CD4-positive, alpha-beta T cell (primary cell): ENCODE measurements at places on chromosomes 11 and 22.

DNA sequence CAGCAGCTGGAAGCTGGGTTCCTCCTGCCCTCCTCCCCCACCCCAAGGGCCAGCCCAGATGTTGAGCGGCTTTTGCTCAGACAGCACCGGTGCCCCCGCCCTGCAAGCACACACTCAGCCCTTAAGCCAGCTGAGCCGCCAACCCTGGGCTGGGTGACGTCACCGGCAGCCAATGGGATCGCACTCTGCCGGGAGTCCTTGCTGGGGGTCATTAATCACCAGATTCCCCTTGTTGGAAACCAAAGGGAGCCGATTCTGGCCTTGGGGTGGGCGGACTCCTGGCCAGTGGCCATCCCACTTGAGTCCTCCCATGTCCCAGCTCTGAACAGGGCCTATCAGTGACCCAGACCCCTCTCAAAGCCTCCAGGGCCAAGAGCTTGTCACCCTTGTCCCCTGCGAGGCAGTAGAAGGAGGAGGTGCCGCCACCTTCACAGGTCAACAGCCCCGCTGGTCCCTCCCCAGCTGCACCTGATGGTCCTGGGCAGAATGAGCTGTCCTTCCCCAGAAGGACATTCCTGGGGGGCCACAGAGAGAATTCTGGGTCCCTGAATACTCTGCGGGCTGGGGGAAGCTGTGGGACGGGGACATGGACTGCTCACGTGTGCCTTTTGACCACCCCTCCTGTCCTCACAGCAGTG lies 7.4 kb downstream of the DUSP8 start:
- H3K36me3 ChIP-seq, result no peaks in the 10 kb centered on the region
- H3K27ac ChIP-seq, result no peak overlapping the region
- H3K4me1 ChIP-seq, result peaks cover 10% of the 10 kb centered on the region
- no peak overlapping the region for H3K4me3 ChIP-seq

GRCh38 chr11:111561791-111562325 lies 21.3 kb downstream of the LAYN start:
- DNase-seq, result no peak
- H3K4me3 ChIP-seq, result no peak overlapping the region
- no peaks in the 10 kb centered on the region for H3K27me3 ChIP-seq
- no peaks in the 10 kb centered on the region for H3K36me3 ChIP-seq

- peaks cover 51% of the 10 kb centered on the region for H3K27me3 ChIP-seq
- H3K36me3 ChIP-seq, result no peaks in the 10 kb centered on the region
- H3K4me3 ChIP-seq, result peak within 1 kb of the TSS; percentile 49
- DNase-seq, result peak; percentile 19
- H3K27ac ChIP-seq, result no peak within 1 kb of the TSS
These were observed at the start of gene FXYD6 for GRCh38 chr11:117876341-117877119. FXYD6 (minus strand) TSS chr11:117876658; CDS start chr11:117842776, 33,882 bp downstream.

DNA sequence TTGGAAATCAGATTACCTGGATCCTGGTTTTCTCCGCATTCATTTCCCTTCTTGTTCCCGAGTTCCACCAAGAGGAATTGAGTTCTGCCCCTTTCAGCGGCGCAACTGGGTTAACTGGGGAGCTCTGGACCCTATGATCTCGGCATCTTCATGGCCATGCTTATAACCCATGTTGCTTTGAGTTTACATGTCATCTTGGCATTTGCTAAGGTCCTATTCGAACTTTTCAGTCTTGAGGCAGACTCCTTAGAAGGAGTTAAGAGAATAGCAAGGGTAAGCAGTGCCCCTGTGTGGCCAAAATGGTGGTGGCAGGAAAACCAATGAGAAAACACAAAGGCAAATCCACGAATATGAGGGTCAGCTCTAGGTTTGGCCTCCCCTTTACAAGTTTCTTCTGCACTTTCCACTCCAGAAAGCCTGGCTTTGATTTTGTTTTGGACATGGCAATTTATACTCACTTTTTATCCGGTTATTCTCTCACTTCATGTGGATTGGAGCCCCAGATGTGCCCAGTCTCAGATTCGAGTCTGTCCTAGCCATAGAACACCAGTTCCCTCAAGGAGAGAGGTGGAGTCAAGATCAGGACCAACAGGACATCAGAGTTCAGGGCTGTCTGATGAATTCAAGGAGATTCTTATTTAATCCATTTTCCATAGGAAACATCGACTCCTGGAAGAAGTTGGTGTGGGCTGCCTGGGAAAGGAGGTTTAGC lies 55.3 kb upstream of the FBXO3 start:
- DNase-seq, result peak; percentile 52
- H3K27me3 ChIP-seq, result peaks cover 54% of the 10 kb centered on the region

GRCh38 chr11:114202011-114202609 lies 94.1 kb upstream of the NNMT start:
- H3K4me3 ChIP-seq, result no peak overlapping the region
- DNase-seq, result no peak
- H3K36me3 ChIP-seq, result no peaks in the 10 kb centered on the region
- no peak overlapping the region for H3K27ac ChIP-seq

GRCh38 chr11:110314366-110315095 lies 18.1 kb upstream of the RDX start:
- H3K4me1 ChIP-seq, result no peaks in the 10 kb centered on the region
- no peak overlapping the region for H3K4me3 ChIP-seq
- no peak for DNase-seq
- H3K27me3 ChIP-seq, result no peaks in the 10 kb centered on the region
- H3K27ac ChIP-seq, result no peak overlapping the region

DNA sequence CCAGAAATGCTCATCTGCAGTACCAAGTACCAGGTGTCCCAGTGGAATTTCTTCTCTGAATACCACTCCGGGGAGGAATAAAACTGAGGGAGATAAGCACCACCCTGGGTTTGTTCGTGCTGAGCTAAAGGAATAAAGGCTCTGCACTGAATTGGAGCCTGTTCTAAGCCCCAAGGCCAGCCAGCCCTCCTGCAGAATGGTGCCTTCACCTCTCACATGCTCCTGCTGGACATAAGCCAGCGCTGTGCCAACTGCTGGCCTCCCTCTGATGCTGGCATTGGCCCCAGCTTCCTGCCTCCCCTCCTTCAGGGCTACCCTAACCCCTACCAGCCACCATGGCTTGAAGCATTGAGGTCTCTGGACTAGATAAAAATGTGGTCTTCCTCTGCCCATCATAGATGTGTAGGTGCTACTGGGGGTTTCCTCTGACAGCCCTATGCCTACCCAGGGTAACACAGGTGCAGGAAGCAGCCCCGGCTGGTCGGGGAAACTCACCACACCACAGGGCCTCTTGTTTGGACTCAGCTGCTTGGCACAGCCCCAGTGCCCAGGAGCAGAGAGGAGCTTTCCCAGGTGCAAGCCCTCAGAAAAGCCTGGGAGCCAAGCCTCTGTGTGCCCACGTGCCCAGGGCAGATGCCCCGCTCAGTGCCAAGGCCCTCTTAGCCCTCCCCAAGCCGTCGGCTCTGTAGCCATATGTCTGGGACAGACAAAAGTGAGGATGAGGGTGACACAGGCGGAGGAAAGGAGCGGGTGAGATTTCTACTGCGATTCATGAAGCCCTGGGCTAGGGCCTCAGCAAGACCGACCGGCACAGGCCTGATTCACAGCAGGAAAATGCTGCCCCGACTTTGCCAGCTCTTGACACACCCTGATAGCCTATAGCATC lies 34.1 kb upstream of the JAM3 start:
- no peaks in the 10 kb centered on the region for H3K27me3 ChIP-seq
- peaks cover 51% of the 10 kb centered on the region for H3K4me1 ChIP-seq
- H3K4me3 ChIP-seq, result no peak overlapping the region
- no peaks in the 10 kb centered on the region for H3K36me3 ChIP-seq

DNA sequence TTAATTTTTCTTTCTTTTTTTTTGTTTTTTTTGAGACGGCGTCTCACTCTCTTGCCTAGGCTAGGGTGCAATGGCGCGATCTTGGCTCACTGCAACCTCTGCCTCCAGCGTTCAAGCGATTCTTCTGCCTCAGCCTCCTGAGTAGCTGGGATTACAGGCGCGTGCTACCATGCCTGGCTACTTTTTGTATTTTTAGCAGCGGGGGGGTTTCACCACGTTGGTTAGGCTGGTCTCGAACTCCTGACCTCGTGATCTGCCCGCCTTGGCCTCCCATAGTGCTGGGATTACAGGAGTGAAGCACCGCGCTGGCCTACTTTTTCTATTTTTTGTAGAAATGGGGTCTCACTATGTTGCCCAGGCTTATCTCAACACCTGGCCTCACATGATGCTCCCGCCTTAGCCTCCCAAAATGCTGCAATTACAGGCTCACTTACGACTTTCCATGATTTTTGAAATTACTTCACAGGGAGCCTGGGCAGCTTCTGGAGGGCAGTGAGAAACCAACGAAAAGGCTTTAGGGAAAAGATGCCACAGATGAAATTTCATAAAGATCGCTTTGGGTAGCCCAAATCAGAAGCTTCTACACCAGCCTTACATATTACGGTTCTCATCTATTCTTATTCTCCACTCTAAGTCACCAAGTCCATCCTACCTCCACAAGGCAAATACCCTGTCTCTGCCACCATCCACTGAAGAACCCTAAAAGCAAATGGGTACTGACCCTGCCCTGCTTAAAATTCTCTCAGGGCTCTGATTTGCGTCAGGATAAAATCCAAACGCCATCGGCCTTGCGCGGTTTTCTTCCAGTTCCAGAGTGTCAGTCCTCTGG lies 866 bp upstream of the RRM1 start:
- H3K4me1 ChIP-seq, result peaks cover 81% of the 10 kb centered on the region
- peak overlapping the region; percentile 69 for H3K27ac ChIP-seq
- H3K27me3 ChIP-seq, result no peaks in the 10 kb centered on the region
- peak overlapping the region; percentile 93 for H3K4me3 ChIP-seq

GRCh38 chr11:86403458-86403857 lies 28.8 kb downstream of the CCDC81 start:
- H3K36me3 ChIP-seq, result no peaks in the 10 kb centered on the region
- H3K4me1 ChIP-seq, result no peaks in the 10 kb centered on the region
- H3K4me3 ChIP-seq, result no peak overlapping the region

- no peaks in the 10 kb centered on the region for H3K4me1 ChIP-seq
- DNase-seq, result no peak
- no peak overlapping the region for H3K4me3 ChIP-seq
- H3K27ac ChIP-seq, result no peak overlapping the region
- H3K27me3 ChIP-seq, result no peaks in the 10 kb centered on the region
These were observed 45.7 kb downstream of the TTC17 start for GRCh38 chr11:43404406-43404805.

DNA sequence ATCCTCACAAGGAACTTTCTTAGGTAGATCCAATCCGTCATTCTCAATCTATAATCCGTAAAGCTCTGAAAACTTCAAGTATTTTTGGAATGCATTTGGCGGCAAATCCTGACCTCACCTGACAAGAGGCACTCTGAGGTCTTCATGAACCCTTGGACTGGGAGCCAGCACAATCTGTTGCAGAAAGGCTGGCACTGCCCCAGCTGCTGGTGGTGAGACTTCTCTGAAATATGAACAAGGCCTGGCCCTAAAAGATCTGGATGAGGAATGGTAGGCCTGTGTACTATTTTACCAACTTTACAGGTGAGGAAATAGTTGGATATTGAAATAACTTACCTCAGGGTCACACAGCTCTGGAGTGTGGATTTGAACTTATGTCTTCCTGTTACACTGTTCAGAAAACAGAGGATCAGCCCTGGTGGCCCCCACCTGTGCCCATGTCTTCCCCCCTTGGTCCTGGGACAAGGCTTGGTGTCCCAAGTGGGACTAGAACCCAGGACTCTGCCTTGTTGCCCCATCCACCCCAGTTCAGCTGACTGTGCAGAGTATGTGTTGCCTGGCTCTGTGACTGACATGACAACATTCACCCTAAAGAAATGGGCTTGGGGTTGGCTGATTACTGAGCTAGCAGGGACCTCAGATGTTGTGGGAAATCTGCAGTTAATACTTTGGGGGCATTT lies 471.4 kb downstream of the MN1 start:
- DNase-seq, result no peak
- no peaks in the 10 kb centered on the region for H3K4me1 ChIP-seq
- no peak overlapping the region for H3K4me3 ChIP-seq
- peaks cover 23% of the 10 kb centered on the region for H3K27me3 ChIP-seq
- H3K36me3 ChIP-seq, result no peaks in the 10 kb centered on the region
- no peak overlapping the region for H3K27ac ChIP-seq

GRCh38 chr22:47460861-47461260 lies 698.4 kb downstream of the TBC1D22A start:
- no peaks in the 10 kb centered on the region for H3K27me3 ChIP-seq
- H3K4me1 ChIP-seq, result no peaks in the 10 kb centered on the region
- DNase-seq, result no peak

- no peak overlapping the region for H3K27ac ChIP-seq
- no peaks in the 10 kb centered on the region for H3K27me3 ChIP-seq
- DNase-seq, result no peak
- H3K36me3 ChIP-seq, result peaks cover 4% of the 10 kb centered on the region
These were observed 2.4 kb downstream of the HMBS start for GRCh38 chr11:119087123-119087522.

- peaks cover 35% of the 10 kb centered on the region for H3K36me3 ChIP-seq
- no peak overlapping the region for H3K27ac ChIP-seq
- H3K27me3 ChIP-seq, result no peaks in the 10 kb centered on the region
- no peak overlapping the region for H3K4me3 ChIP-seq
These were observed 4.7 kb downstream of the BET1L start for GRCh38 chr11:202490-202889.

- no peaks in the 10 kb centered on the region for H3K36me3 ChIP-seq
- H3K4me1 ChIP-seq, result no peaks in the 10 kb centered on the region
- H3K27me3 ChIP-seq, result no peaks in the 10 kb centered on the region
- no peak overlapping the region for H3K27ac ChIP-seq
- DNase-seq, result no peak
These were observed 24.5 kb downstream of the SMIM38 start for GRCh38 chr11:69180226-69180625.

GRCh38 chr11:74466916-74467885 lies at the start of gene KCNE3:
KCNE3 (minus strand) TSS chr11:74467549; CDS start chr11:74457563, 9,986 bp downstream.
- no peaks in the 10 kb centered on the region for H3K36me3 ChIP-seq
- H3K4me3 ChIP-seq, result peak within 1 kb of the TSS; percentile 24
- DNase-seq, result no peak
- H3K27ac ChIP-seq, result no peak within 1 kb of the TSS
- H3K4me1 ChIP-seq, result peaks cover 6% of the 10 kb centered on the region
- H3K27me3 ChIP-seq, result peaks cover 14% of the 10 kb centered on the region

DNA sequence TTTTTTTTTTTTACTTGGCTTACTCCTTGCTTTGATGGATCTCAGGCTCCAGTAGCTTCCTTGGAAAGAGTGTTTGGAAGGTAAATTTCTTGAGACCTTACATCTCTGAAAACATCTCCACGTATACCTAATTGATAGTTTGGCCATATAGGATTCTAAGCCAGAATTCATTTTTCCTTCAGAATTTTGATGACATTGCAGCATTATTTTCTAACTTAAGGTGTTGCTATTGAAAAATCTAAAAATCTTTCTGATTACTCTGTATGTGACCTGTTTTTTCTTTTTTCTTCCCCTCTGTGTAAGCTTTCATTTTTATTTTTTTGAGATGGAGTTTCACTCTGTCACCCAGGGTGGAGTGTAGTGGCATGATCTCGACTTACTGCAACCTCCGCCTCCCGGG lies 23.1 kb upstream of the SPTBN2 start:
- H3K36me3 ChIP-seq, result no peaks in the 10 kb centered on the region
- no peaks in the 10 kb centered on the region for H3K27me3 ChIP-seq
- H3K4me3 ChIP-seq, result no peak overlapping the region
- no peaks in the 10 kb centered on the region for H3K4me1 ChIP-seq
- no peak overlapping the region for H3K27ac ChIP-seq
- DNase-seq, result no peak
